Activated CD8-positive, alpha-beta T cell treated with anti-CD3 and anti-CD28 coated beads, Interleukin-2, amount 10 ng/mL, durations not matched to agents 7 days and 5 days (primary cell): ENCODE measurements at places on chromosomes 6 and 20.

- no peak for DNase-seq
These were observed 7.4 kb downstream of the SLC12A5 start for GRCh38 chr20:46036370-46036769.

DNA sequence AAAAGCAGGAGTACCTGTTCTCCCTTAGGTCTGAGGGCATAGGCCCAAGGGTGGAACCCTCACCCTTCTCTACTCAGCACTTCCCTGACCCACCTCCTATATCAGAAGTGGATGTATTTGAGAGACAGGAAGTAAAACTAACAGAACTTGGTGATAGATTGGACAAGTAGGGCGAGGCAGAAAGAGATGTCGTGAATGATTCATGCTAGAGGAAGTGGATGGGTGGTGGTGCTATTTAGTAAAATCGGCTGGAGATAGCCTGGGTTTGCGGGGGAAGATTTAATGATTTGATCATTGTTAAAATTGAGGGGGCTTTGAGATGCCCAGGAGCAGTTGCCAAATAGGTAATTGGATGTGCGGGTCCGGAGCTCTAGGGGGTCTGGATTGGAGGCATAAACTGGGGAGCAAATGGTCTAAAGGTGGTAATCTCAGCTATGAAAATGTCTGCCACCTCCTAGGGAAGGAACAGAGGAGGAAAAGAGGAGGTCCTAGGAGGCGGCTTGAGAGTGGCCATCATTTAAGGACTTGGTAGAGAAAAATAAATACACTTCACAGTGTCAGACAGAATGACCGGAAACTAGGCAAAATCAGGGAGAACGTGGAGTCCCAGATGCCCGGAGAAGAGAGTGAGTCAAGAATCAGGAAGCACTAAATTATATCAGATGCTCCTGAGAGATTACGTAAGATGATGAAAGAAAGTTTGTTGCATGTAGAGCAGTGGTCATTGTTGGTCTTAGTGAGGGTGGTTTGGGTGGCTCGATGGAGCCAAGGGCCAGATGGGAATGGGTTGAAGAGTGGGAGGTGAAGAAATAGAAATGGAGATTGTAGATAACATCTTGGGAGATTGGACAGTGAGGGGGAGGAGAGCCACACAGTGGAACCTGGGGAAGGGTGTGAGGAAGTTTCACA lies 142.0 kb downstream of the CEP57L1 start:
- DNase-seq: peak; percentile 31

DNA sequence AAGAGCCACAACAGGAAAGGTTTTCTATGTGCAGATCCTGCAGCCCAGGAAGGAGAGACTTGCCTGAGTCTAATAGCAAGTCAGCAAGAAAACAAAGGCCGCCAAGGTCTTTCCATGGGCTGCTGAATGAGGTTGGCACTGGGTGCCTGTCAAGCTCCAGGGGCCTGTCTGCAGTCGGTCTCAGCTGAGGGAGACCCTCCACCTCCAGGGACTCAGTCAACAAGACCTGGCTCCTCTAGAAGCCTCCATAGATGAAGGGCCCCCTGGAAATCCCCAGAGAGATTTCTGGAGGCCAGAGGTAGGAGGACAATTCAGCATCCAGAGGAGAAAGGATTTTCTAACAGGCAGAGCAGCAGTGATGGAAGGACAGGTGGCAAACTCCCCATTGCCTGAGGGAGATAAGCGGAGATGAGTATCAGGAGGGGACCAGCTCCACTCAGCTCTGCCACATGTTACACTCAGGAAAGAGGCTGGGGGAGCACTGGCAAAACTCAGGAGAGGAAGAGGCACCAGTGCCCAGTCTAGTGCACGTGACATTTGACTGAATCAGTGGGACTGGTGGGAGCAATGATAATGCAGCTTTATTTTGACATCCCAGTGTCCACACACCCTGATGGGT lies 33.5 kb upstream of the FKBP1A start:
- DNase-seq: no peak

- DNase-seq: no peak
These were observed 611.0 kb downstream of the DOK5 start for GRCh38 chr20:55086421-55086820.

- no peak for DNase-seq
These were observed 546 bp upstream of the KLHL32 start for GRCh38 chr6:96923871-96924493.

DNA sequence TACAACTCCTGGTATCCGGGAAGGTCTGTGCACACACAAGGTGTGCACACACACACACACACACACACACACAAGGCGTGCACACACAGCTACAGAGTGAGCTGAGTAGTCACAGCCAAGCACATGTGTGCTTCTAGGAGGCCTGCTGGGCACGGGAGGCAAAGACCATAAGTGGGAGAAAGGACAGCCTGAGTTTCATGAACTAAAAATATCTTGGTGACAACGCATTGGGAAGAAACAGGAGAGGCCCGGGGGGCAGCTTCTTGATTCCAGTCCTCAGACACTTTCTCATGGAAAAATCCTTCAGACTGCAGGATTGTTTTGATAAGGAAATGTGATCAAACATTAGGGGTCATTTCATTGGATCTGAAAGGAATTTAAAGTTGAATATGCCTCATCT lies 2.6 kb downstream of the TRAF3IP2 start:
- no peak for DNase-seq

DNA sequence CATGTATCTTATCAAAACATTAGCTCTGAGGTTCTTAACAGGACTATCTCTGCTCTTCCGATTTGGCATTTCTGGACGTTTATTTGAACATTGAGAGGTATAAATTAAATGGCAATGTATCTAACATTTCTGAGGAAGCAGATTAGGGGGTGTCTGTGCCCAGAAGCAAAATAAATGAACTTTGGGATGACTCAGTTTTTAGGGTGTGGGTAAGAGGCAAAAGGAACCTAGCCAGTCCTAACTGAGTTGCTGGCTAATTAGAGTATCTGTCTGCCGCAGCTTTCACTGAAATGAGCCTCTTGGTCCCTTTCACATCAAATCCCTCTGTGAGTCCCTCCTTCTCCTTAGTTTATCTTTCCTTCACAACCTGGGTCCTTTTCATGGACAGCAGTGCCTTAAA lies 1.1 kb downstream of the RNF144B start:
- no peak for DNase-seq

- DNase-seq: peak; percentile 88
These were observed 109.6 kb downstream of the RTN4IP1 start for GRCh38 chr6:106519460-106520394.

GRCh38 chr20:58650181-58650775 lies 805 bp upstream of the STX16 start:
- DNase-seq: no peak

DNA sequence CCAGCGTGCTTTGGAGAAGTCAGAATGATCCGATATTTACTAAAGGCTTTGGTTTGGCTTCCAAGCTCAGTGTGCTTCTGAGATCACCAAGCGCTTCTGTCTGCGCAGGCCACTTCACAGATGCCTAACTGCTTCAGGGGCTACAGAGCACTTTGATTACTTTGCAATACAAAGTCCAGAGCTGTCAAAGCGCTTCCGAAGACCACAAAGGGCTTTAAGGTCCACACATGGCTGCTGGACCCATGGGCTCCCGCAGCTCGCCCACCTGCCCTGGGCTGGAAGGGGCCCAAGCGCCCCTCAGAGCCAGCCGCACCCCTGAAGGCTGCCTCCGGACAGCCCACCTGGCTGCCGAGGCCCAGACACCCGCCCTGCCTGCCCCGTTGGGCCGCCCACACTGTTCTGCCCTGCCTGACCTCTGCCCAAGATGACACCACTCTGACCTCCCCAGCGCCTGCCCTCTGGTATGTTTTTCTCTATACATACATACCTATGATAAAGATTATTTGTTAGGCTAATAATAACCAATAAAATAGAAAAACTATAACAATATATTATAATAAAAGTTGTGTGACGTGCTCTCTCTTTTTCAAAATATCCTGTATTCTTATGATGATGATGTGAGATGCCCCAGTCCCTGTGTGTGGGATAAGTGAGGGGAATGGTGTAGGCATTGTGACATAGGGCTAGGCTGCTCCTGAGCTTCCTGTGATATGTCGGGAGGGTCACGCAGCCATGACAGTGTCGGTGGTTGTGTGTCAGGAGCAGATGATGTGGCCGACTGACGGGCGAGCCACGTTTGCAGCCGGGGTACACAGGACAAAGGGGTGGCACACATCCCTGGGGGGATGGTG lies 22.6 kb downstream of the DYNLT1 start:
- no peak for DNase-seq

DNA sequence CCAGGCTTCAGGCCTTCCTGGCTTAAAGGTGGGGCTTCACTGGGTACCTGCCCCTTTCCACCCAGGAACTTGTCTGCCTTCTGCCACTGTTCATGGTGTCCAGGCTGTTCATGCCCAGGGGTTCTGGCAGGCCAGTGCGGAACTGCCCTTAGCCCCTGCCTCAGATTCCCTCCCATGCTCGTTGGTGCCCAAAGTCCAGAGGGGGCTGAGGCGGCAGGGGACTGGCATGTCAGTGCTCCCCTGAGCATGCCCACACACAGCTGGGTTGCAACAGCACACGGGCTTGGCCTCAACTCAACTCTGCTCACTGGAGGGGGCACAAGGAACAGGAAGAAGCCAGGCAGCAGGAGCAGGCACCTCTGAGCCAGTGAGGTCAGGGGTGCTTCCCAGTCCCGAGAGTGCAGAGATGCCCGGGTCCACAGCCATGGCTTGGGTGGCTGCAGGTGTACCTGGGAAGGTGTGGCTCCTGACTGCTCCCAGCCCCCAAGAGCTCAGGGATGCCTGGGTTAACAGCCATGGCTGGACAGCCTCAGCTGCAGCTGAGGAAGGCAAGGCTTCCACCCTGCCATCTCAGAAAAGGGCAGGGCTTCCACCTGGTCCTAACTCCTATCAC lies 845.9 kb downstream of the EYS start:
- no peak for DNase-seq

- DNase-seq: no peak
These were observed 553.7 kb downstream of the CD109 start for GRCh38 chr6:74249658-74250057.

DNA sequence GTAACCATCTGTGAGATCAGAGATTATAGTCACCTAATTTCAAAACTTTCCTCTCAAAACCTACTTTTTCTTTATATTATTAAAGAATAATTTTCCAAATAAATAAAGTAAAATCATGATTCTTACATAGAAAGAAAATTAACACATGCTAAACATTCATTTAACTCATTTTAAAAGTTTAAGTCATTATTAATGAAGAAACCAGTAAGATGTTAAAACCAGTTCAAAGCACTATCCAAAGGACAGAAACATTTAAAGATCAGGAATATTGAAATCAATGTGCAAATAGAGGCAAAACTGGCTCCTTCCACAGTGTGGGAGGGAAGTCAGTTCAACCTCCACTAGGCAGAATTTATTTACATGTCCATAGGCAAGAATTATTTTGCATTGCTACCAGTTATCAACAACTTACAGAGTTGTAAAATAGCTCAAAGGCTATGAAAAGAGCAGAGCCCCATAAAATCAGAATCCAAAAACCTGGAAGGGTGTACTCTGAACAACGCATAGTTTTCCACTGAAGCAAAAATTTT lies 146.9 kb downstream of the KHDC1L start:
- no peak for DNase-seq

GRCh38 chr6:82775361-82775760 lies 290.3 kb downstream of the UBE3D start:
- DNase-seq: no peak

GRCh38 chr6:1068068-1068467 lies 243.8 kb upstream of the FOXQ1 start:
- DNase-seq: no peak

DNA sequence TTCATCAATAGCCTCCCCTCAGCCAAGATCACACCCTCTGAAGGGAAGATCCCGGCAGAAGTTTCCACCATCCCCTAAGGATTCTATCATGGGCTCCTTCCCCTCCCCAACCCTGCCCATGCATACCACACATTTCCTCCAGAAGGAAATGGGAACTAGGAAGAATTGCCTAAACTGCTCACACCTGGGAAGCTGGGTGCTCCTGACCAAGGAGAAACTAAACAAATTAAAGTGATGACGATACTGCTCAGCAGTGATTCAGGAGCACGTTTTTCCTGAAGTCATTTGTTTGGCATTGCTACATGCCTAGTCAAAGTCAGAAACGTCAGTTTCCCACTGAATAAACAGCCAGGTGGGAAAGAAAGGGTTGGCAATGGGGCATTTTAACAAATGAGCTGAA lies 136.1 kb upstream of the CDYL start:
- DNase-seq: no peak

DNA sequence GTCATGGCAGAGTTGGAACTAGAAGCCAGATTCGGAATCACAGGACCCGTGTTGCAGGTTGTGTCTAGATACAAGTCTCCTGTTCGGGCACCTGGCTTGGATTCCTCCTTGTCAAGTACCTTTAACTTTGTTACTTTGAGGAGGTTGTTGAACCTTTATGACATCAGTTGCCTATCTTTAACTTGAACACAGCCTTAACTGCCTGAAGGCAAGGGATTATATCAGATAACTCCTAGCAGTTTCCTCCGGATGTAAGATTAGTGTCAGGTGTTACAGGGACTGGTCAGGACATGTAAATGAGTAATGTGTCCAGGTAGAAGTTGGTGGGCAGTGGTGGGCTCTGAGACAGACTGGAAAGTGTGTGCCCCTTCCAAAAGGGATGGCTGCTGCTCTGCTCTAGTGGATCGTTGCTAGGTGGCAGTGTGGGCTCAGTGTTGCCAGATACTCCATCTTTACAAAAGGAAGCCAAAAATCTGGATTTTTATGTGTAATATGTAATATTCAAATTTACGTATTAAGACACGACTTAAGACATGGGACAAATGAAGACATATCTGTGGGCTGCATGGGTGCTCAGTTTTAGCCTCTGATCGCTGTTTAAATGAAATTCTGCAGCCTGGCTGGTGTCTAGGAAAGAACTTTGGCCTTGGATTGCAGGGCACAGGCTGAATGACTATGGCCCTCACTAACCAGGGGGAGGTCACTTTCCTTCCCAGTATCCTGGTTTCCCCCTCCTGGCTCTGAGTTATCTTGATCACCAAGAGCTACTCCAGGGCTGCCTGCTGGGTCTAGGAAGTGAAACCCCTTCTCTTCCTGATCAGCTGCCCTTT lies 27.1 kb downstream of the CHMP4B start:
- no peak for DNase-seq

DNA sequence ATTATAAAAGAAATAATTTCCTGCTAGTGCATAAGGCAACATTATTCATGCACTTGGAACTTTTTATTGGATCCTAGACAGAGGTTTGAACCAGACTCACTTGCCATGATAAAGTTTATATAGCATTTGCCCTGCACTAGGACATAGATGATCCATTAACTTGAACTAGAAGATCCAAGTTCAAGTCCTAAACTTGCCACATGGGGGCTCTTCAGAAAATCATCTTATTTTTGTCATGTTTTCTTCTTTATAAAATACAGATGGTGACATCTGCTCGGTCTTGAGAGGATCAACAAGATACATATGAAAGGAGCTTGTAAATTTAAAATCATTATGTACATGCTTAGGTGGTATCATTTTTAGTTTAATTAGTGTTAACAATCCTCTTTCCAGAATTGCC lies 94.5 kb downstream of the SIM1 start:
- no peak for DNase-seq
